ENCODE measurements at places on chromosomes 5 and 9.

GRCh38 chr5:101608322-101608721 is 687.8 kb downstream of the SLCO4C1 start:
- no peak for DNase-seq

DNA sequence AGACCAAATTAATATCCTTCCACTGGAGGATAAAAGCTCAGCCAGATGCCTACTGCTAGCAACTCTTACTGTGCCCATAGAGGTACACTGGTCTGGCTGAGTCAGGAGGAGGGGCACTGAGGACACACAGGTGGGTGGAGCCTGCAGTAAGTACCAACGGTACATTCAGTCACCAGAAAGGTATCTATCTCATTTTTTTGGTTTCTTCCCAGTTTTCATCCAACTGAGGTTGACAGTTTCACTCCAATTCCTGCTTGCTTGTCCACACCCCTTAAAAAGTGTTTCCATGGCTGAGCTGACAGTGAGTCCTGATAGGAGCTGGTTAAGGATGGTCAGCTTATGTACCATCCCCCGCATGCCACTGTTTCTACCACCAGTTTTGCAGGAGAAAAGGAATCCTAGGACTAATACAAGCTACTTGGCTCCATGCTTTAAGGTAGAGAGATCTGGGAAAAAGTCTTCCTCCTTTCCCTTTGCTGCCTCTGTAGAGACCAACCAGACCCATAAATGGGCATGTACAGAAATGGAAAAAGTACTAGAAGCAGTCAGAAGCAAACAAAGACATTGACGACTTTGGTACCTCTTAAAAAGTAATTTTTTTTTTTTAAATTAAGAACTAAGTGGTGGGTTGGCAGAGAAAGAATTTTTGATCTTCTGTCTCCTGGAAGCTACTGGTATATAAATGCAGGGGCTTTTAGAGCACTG is 3.2 kb downstream of the ELL2 start:
- DNase-seq, result no peak

DNA sequence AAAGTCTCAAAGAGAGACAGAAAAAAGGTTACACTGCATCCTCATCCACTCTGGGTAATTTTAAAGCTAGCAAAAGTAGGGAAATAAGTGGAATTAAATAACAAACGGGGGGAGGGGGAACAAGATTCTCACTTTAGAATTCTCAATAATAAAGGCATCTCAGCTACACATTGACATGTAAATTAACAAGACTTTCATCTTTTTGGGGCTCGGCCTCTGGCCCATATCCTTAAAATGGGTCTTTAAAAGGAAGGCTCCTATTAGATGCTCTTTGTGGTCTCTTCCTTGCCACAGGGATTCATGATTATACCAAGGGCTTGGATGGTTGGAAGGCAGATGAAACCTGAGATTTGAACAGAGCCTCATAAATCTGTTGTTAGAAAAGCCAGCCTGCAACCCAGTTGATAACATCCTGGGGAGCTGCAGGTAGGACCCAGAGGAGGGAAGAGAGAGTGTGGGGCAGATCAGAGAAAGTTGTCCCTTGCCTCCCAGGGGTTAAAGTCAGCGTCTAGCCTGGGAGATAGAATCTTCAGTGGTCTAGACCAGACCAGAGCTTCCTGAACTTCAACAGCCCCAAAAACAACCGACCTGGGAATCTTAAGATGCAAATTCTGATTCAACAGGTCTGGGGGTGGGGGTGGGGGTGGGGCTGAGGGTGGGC is 135.9 kb downstream of the GCNT1 start:
- DNase-seq, result no peak

DNA sequence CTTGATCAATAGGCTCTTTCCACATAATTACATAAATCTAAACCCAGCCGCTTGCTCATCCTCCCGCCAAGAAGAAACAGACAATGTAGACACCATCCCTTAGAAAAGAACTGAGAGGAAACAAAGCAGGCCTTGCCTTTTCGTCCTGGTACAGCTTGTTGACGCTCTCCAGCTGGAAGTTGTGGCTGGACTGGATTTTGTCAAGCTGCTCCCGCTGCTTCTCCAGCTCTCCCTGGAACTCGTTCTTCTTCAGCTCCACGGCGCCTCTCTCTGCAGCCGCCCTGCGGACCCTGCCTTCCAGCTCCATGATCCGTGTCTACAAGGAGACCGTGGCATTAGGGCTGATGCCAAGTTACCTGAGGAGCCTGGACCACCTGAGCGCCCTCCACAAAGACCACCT is 22.1 kb downstream of the GOLM1 start:
- no peak for DNase-seq

GRCh38 chr9:77092536-77092935 is 73.1 kb downstream of the FOXB2 start:
- DNase-seq, result no peak

DNA sequence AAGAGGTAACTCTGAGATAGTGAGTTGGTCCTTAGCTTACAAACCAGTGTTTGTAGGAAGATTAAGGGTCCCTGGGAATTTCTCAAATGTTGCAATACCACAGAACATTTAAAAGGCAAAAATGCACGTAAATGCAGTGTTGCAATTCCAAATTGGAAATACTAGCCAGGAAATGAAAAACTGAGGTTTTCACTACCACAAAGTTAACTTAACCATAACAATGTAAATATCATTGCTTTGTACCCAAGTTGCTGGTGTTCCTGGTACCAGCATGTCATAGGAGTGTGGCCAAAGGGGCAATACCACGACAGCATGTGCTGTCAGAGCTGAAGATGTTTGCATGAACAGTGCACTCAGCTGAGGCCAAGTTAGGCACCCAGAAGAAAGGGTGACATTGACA is 382.9 kb downstream of the GLIS3 start:
- no peak for DNase-seq

- DNase-seq, result no peak
Observed at GRCh38 chr9:84615544-84615943, 54.0 kb upstream of the NTRK2 start.

- no peak for DNase-seq
Observed at GRCh38 chr5:52661903-52662595, 125.7 kb upstream of the ITGA1 start.

- DNase-seq, result no peak
Observed at GRCh38 chr5:139683295-139684271, 35.4 kb downstream of the CXXC5 start.

GRCh38 chr9:119026120-119026519 is 343.1 kb downstream of the BRINP1 start:
- peak; percentile 24 for DNase-seq

GRCh38 chr5:138832218-138832617 is 42.9 kb downstream of the LRRTM2 start:
- DNase-seq, result no peak

DNA sequence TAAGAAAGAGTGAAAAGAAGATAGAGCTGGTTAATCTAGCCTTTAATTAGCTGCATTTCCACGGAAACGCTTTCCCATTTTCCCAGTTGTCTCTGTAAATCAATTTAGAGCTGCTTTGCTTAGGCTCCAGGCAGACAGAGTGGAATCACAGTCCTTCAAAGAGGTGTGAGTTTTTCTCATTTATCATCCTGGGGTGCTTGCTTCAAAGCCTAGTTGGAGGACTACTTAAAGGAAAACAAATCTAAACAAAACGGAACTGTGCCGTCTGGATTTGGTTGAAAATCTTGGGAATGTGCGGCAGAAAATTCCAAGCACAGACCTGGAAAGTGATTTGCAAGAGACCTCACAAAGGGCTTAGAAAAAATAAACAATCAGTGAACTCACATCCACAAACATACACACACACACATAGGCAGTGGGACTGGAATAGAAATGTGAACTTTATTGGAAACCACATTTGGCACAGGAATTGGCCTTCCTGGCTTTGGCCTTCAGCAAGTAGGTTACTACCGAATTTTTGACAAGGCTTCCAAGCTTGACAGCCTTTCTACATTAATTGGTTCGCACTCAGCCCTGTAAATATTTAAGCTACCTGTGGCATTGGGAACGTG is 235.2 kb upstream of the SLC24A2 start:
- no peak for DNase-seq

DNA sequence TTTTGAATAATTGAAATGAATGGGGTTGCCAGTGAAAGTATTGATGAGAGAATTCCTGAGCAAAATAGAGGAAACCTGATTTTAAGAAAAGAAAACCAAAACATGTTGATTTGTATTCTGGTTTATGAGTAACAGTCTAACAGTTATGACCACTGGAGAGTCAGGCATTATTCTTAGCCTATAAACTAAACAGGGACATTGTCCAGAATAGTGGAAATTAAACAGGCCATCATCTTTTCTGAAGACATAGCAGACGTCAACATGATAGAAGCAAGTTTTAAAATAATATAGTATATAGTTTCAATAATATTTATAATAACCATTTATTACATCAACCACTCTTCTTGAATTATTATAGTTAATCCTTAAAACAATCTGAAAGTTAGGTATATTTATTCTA is 178.3 kb upstream of the MPDZ start:
- DNase-seq, result no peak

DNA sequence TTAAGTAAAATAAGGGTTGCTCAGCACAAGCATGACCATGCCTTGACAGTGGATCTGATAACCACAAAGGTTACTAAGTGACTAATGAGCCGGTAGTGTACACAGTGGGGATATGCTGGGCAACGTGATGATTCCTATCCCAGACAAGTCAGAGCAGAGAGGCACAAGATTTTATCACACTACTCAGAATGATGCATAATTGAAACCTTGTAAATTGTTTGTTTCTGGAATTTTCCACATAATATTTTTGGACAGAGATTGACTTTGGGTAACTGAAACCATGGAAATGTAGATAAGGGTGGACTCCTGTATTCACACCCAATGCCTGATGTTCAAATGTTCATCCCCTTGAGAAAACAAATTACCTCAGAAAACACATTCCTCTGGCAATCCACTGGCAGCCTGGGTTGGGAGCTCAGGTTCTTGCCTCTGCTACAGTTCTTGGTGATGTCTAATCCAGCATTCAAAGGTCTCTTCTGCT is 16.2 kb upstream of the ERAP1 start:
- no peak for DNase-seq

DNA sequence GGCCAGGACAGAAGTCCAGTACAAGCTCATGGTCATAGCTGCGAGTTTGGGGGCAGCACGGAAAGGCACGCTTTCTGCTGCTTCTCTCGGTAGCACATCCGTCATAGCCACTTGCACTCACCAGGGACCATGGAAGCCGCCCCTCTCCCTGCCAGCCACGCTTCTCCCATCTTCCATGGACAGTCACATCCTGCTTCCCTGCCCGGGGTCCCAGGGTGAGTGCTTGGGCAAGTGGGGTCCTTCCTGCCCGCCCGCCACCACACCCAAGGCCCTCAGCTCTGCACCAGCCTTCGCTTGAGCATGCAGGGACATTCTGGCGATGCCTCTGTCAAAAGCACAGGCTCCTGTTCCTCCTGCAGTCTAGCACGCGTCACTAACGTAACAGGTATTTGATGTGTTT is 13.1 kb upstream of the IRX2 start:
- no peak for DNase-seq

DNA sequence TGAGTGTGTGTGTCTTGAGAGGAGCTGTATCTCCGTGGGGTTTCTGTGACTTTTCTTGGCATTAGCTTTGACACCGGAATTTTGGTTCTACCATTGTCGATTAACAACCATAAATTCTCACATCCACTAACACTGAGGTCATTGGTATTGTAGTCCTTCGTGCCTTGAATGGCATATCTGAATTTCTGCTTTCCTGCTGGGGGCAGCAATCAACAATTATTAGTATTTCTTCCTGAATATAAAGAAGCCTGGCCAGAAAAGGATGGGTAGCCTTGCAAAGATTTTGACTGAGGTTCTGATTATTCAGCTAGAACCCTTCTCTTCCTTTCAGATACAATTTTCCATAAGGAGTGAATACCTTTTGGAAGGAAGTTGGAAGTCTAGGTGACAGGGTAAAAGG is 33.5 kb upstream of the SHOC1 start:
- DNase-seq, result no peak

- no peak for DNase-seq
Observed at GRCh38 chr9:91177661-91178280, 183.9 kb downstream of the AUH start.

DNA sequence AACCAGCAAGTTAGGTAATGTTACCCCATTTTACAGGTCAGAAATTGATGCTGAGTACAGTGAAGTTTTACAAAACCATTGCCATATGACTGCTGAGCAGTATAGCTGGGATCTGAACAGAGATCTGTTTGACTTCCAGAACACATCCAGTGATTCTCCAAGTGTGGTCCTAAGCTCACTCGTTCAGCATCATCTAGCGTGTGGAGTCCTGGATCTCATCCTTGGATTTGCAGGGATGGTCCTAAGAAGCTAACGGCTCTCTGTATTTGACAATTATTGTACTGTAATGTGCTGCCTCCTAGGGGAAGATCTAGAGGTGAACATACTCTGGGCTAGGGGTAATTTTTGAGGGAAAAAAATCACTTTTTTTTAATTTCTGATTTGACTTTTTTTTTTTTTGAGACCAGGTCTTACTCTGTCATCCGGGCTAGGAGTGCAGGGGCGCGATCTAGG is 1.4 kb downstream of the SLC26A2 start:
- DNase-seq, result peak; percentile 22

- no peak for DNase-seq
Observed at GRCh38 chr9:95225076-95225725, 92.3 kb downstream of the FANCC start.

- no peak for DNase-seq
Observed at GRCh38 chr5:150615141-150615699, 25.2 kb upstream of the SYNPO start.

DNA sequence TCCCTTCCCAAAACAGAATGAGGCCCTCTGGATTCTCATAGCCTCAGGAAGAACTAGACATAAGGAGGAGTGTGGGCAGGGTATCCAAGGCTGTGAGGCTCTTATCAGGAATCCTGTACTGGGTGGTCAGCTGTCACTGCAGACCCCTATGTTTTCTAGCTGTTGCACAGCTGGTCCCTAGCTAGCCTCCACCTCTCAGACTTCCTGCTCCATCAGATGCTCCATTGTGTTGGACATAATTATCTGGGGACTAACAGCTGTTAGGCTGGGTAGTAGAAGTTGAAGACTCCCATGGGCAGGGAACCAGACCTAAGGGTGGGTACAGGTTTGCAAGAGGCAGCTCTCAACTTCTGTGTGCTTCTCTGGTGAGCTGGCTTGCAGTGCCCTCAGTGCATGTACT is 18.4 kb downstream of the FAM219A start:
- no peak for DNase-seq

- no peak for DNase-seq
Observed at GRCh38 chr9:38713426-38713825, 6.5 kb downstream of the FAM240B start.

- no peak for DNase-seq
Observed at GRCh38 chr9:124202447-124202971, 55.2 kb upstream of the NEK6 start.

DNA sequence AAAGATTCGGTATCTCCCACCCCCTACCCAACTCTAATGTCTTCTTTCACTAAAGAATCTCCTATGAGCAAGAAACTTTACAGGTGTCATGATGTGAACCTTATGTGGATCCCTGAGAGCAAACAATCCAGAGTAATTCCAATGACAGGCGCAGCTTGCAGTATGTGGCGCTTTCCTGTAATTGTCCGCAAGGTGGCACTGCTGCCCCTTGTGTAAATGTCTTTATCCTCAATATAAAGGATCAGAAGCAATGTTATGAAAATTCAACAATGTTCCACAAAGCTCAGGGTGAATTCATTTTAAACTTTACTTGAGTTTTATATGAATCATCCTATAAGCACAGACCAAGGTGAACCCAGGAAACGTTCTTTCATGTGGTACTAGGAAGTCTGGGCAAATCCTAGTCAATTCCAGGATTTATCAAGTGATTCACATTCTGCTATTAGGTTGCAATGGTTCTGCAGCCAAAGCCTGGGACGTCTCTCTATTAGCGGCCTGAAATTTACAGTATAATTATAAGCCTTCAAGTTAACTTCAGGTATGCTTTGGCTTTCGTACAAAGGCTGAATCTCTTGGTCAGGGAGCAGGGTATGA is 113.7 kb downstream of the TRPM6 start:
- DNase-seq, result peak; percentile 73

Measured in NCI-H1092 treated with DMSO at 0.1 percent for 48 hours (cell line).